Posterior cingulate gyrus (tissue), 11 donors: ENCODE measurements at places on chromosomes 3 and 15.
A peak's percentile ranks its signal among the peaks of the same experiment; 100 is the strongest.

GRCh38 chr3:5294356-5294755 lies 106.8 kb downstream of the EDEM1 start:
- no peak for DNase-seq

- DNase-seq = no peak
These were observed 16.7 kb downstream of the MAPKBP1 start for GRCh38 chr15:41790756-41791546.

DNA sequence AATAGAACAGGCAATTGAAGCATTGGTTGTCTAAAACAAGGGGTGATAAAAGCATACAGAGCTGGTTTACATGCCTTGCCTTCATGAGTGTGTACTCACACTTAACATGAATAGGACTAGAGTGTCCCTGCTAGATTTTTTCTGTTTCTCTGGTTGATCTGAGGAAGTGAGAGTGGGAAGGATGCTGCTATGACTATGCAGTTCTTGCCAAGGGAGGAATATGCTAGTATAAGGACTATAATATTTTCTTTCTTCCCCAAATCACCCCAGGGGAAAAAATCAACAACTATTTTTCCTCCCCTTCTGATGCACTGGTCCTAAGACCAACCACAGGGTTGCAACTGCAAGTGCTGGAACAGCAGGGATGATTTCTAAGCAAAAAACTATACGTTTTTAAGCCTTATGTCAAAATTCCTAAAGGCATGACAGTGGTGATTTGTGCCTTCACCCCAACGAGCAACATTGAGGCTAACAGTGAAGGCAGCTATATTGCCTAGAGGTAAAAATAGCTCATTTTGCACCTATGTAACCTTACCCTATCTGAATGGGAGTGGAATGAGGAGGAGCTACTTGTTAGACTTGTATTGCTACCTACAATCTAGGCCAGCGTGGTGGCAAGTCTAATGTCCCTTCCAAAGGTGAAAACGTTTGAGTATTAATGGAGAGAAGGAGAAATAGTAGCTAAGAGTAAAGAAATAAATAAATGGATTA lies 33.5 kb upstream of the USP8 start:
- DNase-seq = no peak

DNA sequence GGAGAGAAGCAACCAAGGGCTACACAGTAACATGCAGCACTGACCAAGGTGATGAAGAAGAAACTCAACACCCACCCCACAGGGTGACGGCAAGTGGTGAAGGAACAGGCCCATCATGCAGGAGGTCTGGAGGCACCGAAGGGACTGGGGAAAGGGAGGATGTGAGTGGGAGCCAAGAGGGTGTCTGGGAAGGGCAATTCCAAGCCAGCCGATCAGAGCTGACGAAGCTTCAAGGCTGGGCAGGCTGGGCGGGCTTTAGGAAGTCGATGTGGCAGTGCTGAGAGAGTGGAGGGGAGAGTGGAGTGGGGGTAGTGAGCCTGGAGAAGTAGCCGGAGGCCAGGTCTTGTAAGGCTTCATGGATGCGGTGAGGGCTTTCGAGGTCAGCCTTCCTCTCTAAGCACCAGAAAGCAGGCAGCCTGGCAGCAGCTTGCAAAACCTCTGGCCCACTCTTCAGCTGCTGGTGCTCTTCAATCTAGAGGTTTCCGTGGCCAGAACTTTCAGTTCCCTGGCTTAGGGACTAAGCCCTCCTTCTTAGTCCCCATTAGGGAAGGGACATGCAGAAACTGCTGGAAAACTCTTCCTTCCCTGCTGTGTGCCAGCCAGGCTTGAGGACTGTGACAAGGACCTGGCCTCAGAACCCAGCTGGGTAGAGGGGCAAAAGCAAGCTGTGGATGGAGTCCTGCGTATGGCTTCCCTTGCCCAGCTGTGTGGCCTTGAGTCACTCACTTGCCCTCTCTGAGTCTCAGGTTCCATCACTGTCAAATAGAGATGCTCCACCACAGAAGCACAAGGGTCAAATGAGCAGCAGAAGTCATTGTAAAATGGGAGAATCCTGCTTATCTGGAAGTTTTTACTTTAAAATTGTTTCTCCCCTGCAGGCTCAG lies 72.1 kb downstream of the TLE3 start:
- no peak for DNase-seq

GRCh38 chr15:39250001-39250400 lies 330.9 kb upstream of the THBS1 start:
- DNase-seq = no peak

- DNase-seq = peak; percentile 54
These were observed 5.3 kb downstream of the ACVR2B start for GRCh38 chr3:38458796-38459498.
